ENCODE measurements at places on chromosomes 7 and 10.

DNA sequence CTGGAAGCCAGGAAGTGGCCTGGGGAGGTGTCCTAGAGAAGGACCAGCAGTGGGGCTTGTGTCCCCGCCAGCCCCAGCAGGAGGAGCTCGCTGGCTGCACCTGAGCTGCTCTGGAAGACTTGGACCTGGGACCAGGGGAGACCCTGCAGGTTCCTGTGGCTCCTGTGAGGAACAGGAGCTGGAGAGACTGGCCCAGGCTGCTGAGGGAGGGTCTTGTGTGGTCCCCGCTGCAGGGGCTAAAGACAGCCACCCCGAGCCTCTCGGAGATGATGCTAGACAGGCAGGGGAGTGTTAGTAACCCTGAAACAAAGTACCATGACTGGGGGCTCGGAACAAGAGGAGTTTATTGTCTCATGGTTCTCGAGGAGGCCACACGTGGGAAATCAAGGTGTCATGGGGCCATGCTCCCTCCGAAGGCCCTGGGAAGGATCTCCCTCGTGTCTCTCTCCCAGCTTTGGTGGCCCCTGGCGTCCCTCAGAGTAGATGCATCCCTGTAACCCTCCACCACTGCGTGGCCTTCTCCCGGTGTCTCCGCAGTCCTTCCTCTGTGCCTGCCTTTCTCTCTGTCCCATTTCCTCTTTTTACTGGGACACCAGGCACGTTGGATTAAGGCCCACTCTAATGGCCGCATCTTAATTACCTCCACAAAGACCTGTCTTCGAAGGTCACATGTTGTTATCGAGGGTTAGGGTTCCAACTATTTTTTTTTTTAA is 348.4 kb downstream of the GLRX3 start:
- DNase-seq: no peak

- DNase-seq: no peak
Observed at GRCh38 chr7:155282671-155283070, 15.0 kb upstream of the INSIG1 start.

DNA sequence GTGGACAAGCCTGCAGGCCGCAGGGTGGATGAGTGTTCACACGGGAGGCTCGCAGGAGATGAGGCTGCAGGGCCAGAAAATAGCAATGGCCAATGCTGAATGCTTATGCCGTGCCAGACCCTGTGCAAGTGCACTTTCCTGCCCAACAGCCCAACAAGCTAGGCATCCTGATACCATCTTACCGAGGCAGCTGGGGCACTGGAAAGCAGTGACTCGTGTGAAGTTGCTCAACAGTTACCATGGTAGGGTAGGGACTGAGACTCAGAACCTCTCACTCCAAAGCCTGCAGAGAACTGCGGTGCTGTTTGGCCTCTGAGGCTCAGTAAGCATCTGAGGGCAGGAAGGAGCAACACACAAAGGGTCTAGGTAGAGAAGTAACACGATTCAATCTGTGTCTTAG is 43.7 kb downstream of the JAZF1 start:
- DNase-seq: no peak

DNA sequence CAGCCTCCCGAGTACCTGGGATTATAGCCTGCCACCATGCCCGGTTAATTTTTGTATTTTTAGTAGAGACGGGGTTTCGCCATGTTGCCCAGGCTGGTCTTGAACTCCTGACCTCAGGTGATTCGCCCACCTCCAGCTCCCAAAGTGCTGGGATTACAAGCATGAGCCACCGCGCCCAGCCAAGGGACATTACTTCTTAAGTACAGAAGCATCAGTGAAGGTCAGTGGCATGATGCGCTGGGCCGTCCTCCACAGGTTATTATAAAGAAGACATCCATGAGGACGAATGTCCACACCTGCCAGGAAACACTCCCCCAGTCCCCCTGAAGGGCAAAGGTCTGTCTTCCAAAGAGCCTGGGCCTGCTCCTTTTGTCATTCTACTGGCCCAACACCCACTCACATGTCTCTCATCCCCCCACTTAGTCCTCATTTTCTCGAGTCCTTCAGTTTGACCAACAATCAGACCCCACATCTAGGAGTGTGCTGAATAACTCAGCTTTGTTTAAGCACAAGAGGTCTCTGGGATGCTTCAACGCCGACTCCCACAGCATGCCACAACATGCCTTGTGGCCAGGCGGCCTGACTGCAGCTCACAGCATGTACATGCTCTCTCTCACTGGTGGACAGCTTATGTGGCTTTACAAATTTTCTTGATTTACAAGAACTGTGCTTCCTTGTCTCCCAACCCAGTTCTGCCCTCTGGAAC is 73.0 kb downstream of the CTBP2 start:
- DNase-seq: no peak

GRCh38 chr10:94546901-94547185 is 1.3 kb downstream of the HELLS start:
- DNase-seq: peak; percentile 9

DNA sequence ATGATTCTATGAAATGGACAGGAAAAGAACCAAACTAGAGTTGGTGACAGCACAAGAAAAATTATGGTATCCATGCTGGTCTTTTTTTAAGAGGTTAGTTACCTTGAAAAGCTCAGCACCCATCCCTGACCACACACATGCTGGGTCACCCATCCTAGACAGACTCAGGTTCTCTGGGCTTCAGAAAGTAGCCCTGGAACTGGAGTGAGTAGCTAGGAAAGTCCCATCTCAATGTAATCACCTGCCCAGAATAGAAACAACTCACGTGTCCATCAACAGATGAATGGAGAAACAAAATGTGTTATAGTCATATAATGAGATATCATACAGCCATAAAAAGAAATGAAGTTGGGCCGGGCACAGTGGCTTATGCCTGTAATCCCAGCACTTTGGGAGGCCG is 37.0 kb downstream of the GSDME start:
- no peak for DNase-seq

DNA sequence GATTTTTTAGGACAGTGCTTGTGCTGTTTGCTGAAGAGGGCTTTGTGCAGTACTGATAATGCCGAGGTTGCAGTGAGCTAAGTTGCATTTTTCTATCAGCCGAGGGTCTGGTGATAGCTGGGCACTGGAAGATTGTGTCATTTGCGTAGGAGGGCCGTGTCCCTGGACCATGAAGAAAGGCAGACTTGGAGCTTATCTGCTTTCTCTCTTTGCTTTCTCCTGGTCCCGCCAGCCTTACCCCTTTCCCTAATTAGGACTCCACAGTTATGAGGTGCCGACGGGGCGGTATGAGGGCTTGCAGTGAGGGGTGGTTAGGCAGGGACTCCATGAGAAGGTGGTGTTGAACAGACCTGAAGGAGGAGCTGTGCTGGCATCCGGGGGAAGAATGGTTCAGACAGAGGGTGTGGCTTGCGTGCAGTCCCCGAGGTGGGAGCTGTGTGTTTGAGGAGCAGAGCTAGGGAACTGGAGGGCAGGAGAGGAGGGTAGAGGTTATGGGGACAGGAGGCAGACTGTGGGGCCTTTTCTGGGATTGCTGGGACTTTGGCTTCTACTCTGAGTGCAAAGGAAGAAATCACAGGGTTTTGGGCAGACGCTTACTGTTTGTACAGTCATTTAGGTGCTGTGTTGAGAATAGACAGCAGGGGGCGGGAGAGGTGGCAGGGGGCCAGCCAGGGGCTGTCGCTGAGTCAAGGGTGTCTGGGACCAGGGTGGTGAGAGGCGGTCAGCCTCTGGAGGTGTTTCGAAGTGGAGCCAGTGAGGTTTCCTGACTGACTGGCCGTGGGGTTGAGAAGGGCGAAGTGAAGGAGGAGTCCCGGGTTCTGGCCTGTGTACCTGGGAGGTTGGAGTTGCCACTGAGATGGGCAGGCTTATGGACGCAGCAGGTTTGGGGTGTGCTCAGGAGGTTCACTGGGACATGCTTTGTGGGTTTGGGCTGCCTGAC is 43.4 kb downstream of the PRF1 start:
- peak; percentile 54 for DNase-seq

- DNase-seq: peak; percentile 62
Observed at GRCh38 chr10:60417024-60417423, 27.3 kb upstream of the ANK3 start.

GRCh38 chr7:74479961-74480829 is 26.5 kb downstream of the GTF2IRD1 start:
- peak; percentile 72 for DNase-seq

DNA sequence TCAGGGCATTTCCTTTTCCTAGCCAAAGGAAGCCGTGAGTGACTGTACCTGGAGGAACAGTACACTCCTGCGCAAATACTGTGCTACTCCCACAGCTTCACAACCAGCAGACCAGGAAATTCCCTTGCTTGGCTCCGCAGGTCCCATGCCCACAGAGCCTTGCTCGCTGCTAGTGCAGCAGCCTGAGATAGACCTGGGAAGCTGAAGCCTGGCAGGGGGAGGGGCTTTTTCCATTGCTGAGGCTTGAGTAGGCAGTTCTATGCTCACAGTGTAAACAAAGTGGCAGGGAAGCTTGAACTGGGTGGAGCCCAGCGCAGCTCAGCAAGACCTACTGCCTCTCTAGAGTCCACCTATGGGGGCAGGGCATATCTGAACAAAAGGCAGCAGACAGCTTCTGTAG is 291.2 kb downstream of the HGF start:
- DNase-seq: no peak

DNA sequence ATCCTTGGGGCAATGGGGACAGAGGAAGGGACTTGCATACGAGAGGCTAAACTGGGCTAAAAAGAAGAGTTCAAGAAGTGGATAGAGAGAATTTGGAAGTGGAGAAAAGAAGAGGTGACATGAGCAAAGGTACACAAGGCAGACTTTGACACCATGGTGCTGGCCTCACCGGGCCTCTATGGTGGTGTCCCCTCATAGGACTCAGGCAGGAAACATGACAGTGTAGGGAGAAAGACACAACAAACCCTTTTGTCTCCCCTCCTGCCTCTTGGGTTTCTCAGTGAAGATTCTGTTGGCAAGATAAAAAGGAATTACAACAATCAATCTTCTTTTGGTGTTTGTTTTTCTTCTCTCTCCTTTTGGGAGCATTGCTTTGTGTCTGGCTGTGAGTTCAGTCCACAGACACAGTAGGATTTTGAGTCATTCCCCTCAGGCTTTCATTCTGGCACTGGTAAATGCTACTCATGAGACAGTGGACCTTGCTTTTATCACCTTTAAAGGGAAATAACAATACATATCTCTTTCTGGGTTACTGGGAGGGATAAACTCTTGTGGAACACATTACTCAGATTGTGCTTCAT is 827.7 kb downstream of the TNS3 start:
- DNase-seq: peak; percentile 84

- DNase-seq: no peak
Observed at GRCh38 chr7:101744588-101744987, 72.8 kb upstream of the CUX1 start.

DNA sequence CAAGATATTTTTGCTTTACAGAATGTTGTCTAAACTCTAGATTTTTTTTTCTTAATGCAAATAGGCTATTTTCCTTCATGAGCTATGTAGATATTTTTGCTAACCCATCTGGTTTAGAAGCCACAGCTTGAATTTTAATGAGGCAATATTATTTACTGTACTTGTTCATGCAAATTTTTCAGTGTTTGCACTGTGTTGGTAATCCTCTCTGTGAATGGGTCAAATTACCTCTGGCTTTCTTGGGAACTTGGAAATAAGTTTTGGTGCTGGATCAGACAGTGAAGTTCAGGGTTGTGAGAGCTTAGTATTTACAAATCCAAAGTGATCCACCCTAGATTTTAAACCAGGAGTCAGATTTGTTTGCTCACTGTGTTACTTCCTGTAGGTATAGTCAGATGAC is 686.9 kb downstream of the NXPH1 start:
- DNase-seq: no peak

DNA sequence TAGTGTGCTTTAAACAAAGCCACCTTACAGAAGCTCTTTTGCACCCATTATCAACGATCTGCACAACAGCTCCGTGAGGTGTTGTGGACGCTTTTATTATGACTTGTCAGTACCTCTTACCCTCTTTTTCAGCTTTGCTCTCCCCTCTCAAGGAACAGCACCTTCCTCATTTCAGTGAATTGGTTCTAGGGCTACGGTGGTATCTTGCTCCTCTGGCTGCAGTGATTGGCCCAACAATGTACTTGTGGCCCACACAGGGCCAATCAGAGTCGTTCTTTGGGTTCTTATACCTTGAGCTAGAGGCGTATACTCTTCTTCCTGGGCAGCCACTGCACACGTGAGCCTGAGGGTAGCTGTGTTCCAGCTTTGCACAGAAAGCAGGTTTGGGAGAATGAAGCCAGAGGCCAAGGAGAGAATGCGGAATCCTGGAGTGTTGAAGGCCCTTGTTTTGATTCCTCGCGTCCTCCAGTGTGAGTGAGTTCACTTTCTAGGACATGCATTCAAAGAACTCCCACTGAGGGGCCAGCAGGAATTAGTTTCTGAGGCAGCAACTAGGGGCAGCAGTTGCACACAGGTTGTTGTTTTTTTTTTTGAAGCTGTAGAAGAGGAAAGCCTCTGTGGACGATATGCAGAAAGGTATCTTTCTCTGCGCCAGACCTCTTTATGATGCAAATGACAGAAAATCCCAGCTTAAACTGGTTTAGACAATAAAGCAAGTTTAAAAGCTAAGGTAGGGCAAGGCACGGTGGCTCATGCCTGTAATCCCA is 49.8 kb upstream of the PDZD8 start:
- DNase-seq: no peak

DNA sequence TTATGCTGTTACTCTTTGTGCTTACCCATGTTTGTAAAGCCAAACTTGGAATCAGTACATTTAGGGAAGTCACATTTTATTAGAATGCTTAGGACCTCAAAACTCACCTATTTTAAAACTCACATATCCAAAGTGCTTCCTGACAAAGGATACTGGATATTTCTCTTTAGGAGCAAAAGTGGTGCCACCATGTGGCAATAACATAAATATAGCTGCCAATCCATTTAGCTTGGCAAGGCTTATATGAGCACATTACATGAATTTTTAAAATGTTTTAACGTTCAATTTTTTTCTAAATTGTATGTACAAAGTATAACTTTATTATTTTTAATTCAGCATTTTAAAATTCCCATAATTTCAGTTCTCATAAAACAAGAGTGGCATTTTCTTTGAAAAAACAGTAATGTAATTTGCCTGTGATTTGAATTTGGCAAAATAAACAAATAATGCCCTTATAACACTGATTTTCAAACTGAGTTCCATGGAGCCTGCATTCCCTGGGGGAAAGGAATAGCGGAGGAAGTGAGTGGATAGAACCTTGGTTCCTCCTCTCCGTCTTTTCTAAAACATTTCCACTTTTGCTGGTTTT is 75.4 kb downstream of the HDAC9 start:
- peak; percentile 74 for DNase-seq

DNA sequence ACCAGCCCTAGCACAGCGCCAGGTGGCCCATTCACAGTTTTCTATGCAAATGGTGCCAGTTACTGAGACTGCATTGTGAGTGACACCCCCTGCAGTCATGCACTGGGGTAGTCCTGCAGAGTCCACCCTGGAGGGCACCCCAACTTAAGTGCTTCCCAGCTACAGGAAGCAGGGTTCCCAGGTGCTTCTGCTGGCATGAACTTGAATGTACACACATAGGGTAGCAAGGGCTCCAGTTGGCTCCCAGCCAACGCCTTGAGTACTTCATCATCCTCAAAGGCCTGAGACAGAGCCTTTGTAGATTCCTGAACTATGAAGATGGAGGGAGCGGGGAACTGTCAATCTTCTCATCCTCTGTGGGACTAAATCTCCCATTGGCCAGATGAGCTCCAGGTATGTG is 11.5 kb upstream of the NPFFR1 start:
- no peak for DNase-seq

GRCh38 chr7:151286148-151286547 is 37.7 kb upstream of the SMARCD3 start:
- DNase-seq: peak; percentile 13

GRCh38 chr10:117004227-117005025 is 561 bp downstream of the SHTN1 start:
- DNase-seq: peak; percentile 23

GRCh38 chr10:127840884-127841283 is 51.9 kb downstream of the CLRN3 start:
- DNase-seq: no peak

Data from cardiac fibroblast (primary cell).